Stimulated activated CD8-positive, alpha-beta memory T cell treated with anti-CD3 and anti-CD28 coated beads, Interleukin-4, amount 100 ng/mL, for 48 hours (primary cell): ENCODE measurements at places on chromosomes 2 and 18.
A peak's percentile ranks its signal among the peaks of the same experiment; 100 is the strongest.

- DNase-seq: no peak
Measured at GRCh38 chr2:129011466-129012061, 692.9 kb upstream of the HS6ST1 start.

GRCh38 chr2:203453858-203454451, 81.1 kb downstream of the RAPH1 start:
- no peak for DNase-seq

GRCh38 chr2:25960920-25961319, 21.4 kb downstream of the KIF3C start:
- no peak for DNase-seq

GRCh38 chr18:6752202-6752860, 22.8 kb downstream of the ARHGAP28 start:
- no peak for DNase-seq

DNA sequence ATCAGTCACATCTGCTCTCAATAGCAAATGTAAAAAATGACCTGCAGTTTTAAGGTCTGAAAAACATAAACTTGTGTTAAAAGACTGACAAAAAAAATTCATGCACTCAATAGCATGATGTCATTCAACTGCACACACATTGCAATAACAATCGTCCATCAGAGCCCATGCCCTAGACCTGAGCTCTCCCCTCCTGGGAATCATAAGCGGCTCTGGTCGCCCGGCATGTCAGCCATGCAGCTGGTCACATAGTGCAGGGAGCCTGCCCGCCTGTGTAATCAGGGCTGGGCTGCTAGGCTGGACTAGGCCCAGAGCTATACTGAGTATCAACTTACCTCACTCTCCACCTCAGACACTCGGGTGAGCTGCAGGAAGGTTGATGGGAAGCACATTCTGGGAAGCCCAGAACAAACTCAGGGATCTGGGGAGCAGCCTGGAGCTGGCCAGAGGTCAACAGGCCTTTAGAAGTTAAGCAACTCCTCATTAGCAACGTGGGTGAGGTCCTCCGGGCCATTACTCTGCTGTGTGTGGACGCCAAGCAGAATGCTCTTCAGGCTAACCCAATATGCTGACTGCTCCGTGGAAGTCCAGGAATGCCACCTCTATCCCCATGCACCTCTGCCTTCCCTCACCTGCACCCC, 165.5 kb downstream of the TTC32 start:
- no peak for DNase-seq

DNA sequence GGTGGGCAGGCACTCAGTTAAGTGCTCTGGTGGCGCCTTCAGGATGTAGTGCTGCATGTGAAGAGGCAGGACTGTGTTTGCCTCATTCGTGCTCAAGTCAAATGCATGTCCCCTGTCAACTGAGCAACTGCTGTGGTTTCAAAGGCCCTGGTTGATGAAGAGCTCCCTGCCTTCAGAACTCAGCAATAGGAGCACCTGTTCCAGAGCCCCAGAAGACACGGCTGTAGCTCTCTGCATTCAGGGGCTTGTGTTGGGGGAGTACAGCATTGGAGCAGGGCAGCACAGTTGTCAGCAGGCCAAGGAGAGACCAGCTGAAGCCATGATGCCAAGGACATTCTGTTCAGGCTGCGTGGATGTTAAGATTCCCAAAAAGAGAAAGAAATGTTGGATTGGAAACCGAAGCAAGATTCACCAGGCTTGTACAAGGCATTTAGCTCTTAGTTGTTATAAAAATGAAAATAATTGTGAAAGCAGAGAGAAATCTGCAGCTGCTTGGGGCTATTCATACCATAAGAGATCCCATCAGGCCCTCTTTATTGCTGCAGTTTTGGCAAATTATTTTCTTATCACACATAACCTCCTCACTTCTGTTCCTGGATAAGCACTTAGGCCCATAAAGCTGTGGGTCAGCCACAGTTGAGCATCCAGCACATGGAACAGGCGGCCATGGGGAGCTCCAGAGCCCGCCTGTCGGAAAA, 252.4 kb upstream of the ZNF521 start:
- DNase-seq: no peak

GRCh38 chr2:768451-768850, 91.2 kb upstream of the TMEM18 start:
- no peak for DNase-seq

DNA sequence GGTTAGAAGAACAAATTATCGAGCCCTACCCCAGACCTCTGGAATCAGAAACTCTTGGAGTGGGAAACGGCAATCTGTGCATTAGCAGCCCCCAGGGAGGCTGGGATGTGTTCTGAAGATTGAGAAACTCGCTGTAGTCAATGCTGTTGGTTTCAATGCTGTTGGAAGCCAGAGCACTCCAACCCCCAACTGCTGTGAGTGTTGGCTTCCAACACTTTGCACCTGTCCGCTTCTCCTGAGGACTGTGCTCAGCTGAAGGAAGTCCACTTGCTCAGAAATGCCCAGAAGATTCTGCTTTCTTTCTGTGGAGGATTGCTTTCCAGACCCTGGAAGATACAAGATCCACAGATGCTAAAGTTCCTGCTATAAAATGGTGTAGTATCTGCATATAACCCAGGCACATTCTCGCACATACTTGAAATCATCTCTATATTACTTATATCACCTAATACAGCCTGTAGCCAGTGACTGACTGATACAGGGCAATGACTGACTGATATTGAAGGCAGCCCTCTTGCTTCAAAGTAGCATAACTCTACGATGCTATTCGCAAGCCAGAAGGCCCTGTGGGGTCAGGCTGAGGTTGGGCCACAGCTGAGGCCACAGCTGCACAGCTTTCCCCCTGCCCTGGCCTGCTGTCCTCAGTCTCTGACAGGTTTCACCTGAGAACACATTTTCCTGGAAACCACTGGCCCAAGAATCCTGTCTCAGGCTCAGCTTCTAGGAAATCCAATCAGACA, 757.7 kb upstream of the ID2 start:
- no peak for DNase-seq

DNA sequence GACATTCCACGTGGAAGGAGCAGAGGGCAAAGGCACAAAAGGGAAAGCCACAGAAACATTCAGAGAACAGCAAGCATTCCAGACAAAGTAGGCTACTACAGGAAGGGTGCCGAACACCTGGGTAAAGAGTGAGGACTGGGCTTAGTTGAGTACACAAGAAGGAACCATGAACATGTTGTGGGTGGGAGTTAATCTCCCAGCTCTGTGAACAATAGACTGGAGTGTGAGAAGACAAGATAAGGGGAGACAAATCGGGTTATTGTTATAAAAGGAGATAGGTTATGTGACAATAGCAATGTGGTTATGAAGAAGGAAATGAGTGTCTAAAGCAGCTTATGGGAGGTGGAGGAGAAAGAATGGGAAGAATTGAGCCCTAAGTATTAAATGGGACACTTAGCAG, 70.0 kb downstream of the DPP4 start:
- DNase-seq: no peak

- DNase-seq: no peak
Measured at GRCh38 chr2:239583879-239584859, 183.3 kb upstream of the HDAC4 start.

GRCh38 chr18:58871514-58872420, 7.1 kb downstream of the ZNF532 start:
- no peak for DNase-seq

DNA sequence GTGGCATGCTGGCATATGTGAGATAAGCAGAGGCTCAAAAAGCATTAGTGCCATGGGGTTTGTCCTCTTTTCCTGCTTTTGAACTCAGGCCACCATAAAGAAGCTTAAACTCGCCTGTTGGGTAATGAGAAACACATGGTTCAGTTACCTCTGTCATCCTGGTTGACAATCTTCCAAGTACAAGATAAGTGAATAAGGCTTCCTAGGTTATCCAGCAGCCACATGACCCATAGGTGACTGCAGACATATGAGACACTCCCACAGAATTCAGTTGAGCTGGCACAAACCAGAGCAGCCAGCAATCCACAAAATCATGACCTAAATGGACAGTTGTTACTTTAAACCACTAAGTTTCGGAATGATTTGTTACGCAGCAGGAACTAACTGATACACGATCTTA, 97.3 kb downstream of the TACR1 start:
- DNase-seq: no peak

DNA sequence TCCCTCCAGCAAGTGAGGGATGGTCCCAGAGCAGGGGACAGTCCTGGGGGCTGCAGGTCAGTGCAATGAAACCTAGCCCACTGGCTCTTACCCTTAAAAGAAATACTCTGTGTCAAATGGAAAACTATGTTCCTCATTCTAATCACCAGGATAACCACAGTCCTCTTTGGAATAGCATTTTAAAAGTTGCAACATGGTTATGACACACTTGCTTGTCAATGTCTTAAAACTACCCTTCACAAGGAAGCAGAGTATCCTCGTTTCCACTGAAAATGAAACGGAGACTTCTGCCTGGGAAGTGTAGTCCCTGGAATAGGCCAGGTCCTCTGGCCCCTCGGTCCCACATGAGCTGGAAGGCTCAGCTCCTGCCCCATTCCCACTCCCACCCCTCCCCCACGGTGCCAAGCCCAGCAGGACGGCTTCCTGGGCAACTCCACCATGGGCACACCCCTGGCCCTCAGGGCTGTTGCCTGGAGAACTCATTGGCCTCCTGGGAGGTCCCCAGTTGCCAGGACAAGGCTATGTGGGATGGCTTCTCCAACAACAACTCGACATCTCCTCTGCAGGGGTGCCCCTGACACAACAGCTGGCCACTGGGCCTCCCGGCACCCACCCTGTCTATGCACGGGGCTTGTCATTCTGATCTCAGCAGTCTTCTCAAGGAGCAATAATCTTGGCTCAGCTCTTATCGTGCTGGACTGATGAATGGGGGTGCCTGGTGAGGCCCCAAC, 38.3 kb upstream of the ST3GAL5 start:
- DNase-seq: no peak

DNA sequence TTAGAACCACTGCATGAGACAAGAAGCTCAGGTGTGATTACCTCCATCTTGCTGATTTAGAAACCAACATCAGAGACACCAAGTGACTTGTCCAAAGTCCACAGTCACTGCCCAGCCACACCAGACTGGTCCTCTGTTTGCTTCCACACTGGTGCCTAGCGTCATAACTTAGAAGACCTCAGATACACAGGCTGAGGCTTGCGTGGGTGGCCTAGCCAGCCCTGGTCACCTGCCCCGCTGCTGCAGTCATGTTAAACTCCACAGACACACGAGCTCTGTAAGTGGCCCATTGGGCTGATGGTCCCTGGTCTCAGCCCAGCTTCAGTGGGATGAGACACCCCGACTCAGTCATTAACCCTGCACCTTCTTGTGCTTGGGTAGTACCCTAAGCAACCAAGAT, 47.1 kb downstream of the CNGA3 start:
- no peak for DNase-seq

- no peak for DNase-seq
Measured at GRCh38 chr2:111116011-111116746, 4.5 kb upstream of the BCL2L11 start.

GRCh38 chr2:181810823-181811695, 80.5 kb upstream of the ITPRID2 start:
- peak; percentile 28 for DNase-seq

GRCh38 chr18:28789502-28789901, 612.6 kb upstream of the CDH2 start:
- DNase-seq: no peak

- DNase-seq: no peak
Measured at GRCh38 chr2:205372141-205372540, 310.2 kb upstream of the NRP2 start.
